ENCODE measurements at places on chromosomes 11 and 22. TPM values are rescaled to one million over a fixed set of nuclear protein-coding genes. Genes with fewer than 3 reads are reported as not detected.

DNA sequence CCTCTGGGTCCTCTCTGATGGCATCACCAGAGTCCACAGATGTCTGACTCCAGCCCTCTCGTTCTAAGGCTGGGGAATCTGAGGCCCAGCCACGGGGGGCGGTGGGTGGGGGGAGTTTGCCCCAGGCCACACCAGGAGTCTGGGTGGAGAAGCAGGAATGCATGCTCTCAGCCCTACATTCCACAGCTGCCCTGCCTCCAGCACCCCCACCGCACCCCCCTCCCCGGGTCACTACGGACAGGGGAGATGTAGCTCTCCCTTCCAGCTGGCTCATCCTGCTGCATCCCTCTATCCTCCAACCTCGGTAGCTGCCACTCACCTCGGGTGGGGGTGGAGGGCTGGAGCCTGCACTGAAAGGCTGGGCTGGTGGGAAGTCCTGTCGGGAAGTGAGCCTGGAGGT is 2.3 kb upstream of the PVALB start:
- no peak for DNase-seq

DNA sequence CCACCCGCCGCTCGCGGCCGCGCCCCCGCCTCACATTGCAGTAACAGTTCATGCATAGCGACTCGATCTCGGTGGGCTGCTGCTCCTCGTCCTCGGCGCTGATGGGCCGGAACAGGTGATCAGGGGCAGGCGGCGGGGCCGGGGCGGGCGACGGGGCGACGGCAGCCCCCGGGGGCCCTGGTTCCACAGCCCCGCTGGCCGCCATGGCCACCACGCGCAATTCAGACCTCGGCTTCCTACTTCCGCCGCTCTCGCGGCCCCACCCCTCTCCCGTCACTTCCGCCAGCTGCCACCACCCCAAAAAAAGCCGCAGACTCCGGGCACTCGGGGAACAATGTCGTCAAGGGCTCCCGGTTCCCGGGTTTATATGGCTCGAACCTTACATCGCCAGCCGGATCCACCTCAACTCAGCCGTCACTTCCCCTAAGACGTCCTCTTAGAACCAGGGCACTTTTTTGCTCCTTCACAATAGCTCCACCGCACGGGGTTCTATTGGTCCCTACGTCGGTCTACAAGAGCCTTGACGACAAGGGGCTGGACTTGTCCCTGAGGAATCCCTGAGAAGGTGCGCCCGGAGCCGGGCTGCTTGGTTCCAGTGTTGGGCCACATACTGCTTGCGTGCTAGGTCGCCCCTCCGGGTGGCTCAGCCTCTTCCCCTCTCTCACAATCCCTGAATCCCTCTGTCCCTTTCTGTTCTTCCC is at the start of gene ZPR1:
Gene ZPR1, minus strand, starts transcription at position 238 of the 701 bp plus-strand sequence. Its CDS starts 33 bp downstream, at position 205.
- peak; percentile 89 for DNase-seq

DNA sequence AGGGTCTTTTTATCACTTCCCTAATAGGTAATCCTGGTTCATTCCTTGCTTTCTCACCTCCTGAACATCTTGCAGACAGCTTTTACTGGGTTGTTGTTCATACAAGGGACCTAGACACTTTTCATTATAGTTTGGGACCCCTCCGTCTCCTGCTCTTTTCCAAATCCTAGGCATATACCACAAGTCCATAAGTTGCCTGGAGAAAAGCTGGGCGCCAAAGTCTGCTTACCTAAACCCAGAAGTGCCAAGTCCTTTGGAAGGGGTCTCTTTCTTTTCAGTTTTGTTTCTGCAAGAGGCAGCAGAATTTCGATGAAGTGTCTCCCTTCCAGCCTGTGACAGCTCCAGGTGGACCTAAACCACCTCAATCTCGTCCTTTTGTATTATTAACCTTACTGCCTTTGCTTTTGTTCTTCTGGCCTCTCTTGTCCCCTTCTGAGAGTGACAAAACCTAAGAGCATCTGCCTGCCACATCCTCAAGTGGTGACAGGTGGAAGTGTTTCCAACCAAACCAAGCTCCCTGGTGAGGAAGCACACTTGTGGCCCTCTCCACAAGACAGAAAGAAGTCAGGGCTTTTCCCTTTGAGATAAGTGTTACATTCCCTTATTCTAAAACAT is 19.5 kb upstream of the P2RY6 start:
- no peak for DNase-seq

- DNase-seq: no peak
These were observed 10.5 kb downstream of the PAX6 start for GRCh38 chr11:31800398-31801265.

DNA sequence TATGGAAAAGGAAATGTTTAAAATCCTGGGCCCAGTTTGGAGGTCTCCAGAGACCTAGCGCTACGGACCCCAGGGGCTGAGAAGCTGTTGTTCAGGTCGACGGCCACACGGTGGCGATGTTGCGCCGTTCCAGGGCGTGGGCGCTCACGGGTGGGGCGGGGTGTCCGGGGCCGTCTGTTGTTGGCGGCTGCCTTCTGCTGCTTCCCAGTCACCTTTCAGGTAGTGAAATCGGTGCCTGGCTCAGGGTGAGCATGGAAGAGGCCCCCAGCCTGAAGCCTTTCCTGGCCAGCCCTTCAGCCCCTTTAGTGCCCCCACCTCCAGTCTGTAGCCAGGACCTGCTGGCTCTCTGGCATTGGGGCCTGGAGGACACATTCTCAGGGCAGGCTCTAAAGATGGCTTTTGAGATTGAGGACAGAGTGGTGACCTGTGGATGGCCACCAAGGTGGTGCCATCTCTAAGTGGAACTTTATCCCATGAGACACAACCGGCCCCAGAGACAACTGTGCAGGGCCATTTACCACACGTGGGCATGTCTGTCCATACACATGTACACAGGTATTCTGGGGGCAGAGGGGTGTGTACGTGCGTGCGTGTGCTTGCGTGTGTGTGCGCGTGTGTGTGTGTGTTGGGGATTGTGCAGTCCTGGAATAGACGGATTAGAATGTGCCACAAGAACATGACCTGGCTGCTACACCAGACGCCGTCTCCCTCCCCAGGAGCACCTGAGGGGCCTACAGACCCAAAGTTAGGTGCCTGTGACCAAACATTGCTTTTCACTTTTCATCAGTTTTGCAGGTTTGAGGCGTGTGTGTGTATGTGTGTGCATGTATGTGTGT is 53.8 kb downstream of the ST14 start:
- peak; percentile 82 for DNase-seq

DNA sequence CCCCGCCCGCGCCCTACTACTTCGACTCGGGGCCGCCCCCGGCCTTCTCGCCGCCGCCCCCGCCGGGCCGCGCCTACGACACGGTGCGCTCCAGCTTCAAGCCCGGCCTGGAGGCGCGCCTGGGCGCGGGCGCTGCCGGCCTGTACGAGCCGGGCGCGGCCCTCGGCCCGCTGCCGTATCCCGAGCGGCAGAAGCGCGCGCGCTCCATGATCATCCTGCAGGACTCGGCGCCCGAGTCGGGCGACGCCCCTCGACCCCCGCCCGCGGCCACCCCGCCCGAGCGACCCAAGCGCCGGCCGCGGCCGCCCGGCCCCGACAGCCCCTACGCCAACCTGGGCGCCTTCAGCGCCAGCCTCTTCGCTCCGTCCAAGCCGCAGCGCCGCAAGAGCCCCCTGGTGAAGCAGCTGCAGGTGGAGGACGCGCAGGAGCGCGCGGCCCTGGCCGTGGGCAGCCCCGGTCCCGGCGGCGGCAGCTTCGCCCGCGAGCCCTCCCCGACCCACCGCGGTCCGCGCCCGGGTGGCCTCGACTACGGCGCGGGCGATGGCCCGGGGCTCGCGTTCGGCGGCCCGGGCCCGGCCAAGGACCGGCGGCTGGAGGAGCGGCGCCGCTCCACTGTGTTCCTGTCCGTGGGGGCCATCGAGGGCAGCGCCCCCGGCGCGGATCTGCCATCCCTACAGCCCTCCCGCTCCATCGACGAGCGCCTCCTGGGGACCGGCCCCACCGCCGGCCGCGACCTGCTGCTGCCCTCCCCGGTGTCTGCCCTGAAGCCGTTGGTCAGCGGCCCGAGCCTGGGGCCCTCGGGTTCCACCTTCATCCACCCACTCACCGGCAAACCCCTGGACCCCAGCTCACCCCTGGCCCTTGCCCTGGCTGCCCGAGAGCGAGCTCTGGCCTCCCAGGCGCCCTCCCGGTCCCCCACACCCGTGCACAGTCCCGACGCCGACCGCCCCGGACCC is 17.4 kb upstream of the ACR start:
- DNase-seq: no peak

GRCh38 chr11:9861860-9862725 is 198.2 kb downstream of the SWAP70 start:
- DNase-seq: no peak

GRCh38 chr22:46626911-46627805 is 7.0 kb downstream of the GRAMD4 start:
- DNase-seq: no peak

DNA sequence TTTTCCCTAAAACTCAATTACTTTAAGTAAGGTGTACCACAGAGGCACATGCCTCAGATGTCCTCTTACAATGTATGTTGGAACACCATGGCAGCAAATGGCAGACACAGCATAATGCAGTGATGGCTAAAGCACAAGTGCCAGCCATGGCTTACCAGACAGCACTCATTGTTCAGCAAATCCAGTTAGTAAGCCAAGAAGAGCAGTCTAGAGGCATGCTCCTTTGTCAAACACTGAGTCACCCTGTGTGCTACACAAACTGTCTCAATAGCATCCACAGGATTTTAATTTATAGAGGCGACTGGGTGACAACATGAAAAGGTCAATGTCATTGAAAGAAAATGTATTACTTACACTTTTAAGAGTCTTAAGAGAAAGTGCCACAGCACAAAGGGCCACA is 140.6 kb downstream of the KCNA4 start:
- no peak for DNase-seq

DNA sequence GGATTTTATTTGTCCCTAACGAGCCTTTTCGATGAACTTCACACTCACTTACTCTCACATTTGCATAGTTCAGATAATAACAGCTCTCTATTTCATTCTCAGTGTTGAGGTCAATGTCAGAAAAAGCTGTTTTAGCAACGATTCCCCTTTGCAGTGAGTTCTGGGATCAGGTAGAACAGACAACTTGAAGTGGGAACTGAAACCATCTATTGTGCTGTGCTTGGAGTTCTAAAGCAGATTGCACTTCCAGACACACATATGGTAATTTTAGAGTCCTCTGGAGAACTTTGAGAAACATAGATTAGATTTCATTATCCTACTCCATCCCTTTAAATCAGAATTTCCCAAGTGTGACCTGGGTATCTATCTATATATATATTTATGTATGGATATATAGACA is 124.6 kb upstream of the BLID start:
- DNase-seq: no peak

SPTBN2 gene
- total RNA-seq: 1.1 TPM

DNAJB7 gene
- not detected for total RNA-seq

MIAT gene
- total RNA-seq: 1.9 TPM

MS4A3 gene
- not detected for total RNA-seq

TMEM191C gene
- 0.74 TPM for total RNA-seq

SCO2 gene
- 1.3 TPM for total RNA-seq

CCDC116 gene
- not detected for total RNA-seq

MGAT3 gene
- total RNA-seq: 6.3 TPM

SLN gene
- 5.7 TPM for total RNA-seq
